Activated T-cell treated with anti-CD3 and anti-CD28 coated beads for 1 hour (primary cell): ENCODE measurements at places on chromosomes 16 and 17.

- no peak for DNase-seq
Observed at GRCh38 chr17:6915620-6916019, 80.2 kb upstream of the ALOX12 start.

DNA sequence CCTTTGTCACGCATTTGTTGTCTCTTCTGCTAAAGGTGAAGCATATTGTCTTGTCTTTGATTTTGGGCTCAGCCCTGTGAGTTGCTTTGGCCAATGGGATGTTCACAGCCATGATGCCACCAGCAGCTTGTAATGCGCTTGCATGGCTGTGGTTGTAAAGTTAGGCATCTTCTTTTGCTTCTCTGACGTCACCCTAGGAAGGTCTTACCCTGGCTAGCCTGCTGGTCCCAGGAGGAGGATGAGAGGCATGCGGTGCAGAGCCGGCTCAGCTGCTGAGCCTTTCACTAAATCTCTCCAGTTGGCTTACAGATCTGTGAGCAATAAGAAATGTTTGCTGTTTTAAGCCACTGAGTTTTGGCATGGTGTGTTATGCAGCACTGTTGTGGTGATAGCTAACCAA is 40.8 kb downstream of the IRX6 start:
- no peak for DNase-seq

DNA sequence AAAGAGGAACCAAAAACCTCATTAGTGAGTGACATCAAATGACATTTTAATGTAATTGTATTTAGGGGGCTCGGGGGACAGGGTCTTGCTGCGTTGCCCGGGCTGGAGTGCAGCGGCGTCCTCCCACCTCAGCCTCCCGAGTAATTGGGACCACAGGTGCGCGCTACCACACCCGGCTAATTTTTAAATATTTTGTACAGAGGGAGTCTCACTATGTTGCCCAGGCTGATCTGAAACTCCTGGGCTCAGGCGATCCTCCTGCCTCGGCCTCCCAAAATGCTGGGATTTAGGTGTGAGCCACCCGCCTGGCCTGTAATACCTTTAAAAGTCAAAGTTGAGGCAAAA is 581 bp downstream of the SNRNP25 start:
- DNase-seq = no peak

- no peak for DNase-seq
Observed at GRCh38 chr17:17129466-17129865, 76.7 kb downstream of the PLD6 start.

GRCh38 chr16:3004319-3004718 is 8.4 kb upstream of the CLDN9 start:
- DNase-seq = no peak

DNA sequence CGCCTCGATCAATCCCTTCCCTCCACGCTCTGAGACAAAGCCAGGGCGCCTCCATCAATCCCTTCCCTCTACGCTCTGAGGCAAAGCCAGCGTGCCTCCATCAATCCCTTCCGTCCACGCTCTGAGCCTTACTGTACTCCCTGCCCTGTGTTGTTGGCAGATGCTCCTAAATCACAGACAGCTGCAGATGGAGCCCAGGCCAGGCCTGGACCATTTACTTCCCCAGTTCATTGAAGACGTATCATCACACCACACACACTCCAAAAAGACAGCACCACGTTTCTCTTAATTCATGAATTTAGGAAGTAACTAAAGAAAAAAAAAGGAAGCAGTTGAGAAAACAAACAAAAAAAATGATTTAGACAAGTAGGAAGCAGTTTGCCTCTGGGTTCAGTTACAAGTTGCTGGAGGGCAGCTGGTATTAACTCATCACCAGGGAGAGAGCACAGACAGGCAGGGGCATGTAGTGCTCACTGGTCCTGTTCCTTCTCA is 7.4 kb upstream of the CD300LD start:
- no peak for DNase-seq

GRCh38 chr17:71227841-71228240 is 893.0 kb upstream of the SOX9 start:
- DNase-seq = no peak

- no peak for DNase-seq
Observed at GRCh38 chr17:66535611-66536010, 233.2 kb downstream of the PRKCA start.

DNA sequence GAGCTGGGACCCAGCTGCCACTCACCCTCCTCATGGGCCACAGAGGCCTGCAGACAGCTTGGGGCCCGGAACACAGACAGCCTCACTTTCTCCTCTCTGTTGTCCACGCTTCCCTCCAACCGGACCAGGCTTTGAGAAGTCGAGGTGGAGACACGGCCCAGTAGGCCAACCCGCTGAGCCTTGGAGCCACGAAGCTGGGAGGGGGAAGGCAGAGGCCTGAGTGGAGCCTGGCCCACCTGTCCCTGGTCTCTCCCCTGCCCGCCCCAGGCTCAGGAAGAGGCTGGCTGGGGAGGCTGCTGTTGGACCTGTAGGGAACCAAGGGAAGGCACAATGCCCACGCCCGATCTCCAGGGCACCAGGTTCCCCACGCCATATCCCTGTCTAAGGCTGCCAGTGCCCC is 48.1 kb downstream of the RMI2 start:
- no peak for DNase-seq

DNA sequence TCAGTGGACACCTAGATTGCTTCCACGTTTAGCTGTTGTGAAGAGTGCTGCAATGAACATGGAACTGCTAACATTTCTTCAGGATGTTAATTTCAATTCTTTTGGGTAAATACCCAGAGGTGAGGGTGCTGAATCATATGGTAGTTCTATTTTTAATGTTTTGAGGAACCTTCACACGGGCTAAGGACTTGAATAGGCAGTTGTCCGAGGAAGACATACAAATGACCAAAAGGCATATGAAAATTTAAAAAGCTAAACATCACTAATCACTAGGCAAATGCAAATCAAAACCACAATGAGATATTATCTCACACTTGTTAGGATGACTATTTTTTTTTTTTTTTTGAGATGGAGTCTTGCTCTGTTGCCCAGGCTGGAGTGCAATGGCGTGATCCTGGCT is 173.3 kb downstream of the PRKCB start:
- no peak for DNase-seq

- DNase-seq = no peak
Observed at GRCh38 chr17:79224903-79225302, 150.3 kb downstream of the ENGASE start.

GRCh38 chr17:11917415-11917814 is 79.9 kb downstream of the ZNF18 start:
- no peak for DNase-seq

GRCh38 chr17:80397034-80397387 is 18.0 kb upstream of the ENDOV start:
- no peak for DNase-seq

GRCh38 chr16:70254965-70255286 is 3.2 kb upstream of the EXOSC6 start:
- DNase-seq = no peak

DNA sequence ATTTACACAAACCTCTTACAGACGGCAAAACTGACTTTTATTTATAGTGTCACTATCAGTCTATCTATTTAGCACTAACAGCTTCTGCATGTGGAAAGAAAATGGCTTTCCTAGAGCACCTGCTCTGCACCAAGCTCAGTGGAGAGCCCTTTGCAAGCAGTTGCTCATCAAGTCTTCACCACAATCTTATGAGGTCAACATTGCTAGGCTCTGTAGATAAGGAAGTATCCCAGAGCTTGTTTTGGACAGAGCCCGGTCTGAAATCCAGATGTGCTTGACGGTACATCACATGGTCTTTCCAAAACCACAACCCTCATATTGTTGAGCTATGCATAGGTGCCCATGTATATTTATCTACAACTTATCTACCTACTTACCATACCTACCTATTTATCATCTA is 572.7 kb upstream of the CDH5 start:
- no peak for DNase-seq

- DNase-seq = no peak
Observed at GRCh38 chr16:81337097-81337496, 22.3 kb downstream of the GAN start.

GRCh38 chr16:4859190-4859899 is 12.1 kb downstream of the UBN1 start:
- no peak for DNase-seq
